Effector memory CD8-positive, alpha-beta T cell (primary cell): ENCODE measurements at places on chromosomes 13 and 19.

DNA sequence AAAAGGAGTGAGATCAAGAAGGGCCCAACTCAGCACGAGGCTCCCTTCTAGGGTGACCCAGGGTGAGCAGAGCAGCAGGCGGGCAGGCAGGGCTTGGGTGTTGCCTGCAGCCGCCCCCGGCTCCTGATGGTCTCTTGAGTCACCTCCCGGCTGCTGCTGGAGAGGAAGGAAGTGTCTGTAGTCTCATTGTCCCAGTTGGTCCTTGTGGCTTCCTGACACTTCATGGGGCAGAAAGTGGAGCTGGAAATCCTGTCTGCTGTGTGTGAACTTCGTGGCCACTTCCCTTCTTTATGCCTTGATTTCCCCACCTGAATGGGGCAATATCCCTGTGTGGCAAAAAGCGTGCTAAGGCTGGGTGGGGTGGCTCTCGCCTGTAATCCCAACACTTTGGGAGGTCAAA lies 2.5 kb downstream of the MAP1S start:
- no peak for DNase-seq

DNA sequence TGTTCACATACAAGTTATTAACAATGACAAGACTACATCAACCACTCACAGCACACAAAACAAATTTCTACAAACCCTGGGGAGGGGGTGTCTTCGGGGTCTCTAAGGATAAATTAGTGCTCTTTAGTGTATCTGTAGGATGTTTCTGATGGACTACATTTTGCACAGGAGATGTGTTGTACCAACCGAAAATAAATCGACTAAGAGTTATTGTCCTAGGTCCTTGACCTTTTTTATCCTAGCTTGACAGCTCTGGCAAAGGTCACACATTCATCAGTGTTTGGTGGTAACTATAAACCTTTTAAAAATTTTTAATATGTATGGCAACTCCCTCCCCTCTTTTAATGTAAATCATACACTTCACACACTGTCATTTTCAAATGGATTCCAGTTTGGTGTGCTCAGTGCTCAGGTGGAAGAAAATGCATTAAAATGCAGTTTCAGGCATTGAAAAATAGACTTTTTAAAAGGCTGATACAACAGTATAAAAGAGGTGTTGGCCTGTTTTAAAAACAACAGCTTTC lies 7.7 kb downstream of the ZIC5 start:
- DNase-seq: no peak

DNA sequence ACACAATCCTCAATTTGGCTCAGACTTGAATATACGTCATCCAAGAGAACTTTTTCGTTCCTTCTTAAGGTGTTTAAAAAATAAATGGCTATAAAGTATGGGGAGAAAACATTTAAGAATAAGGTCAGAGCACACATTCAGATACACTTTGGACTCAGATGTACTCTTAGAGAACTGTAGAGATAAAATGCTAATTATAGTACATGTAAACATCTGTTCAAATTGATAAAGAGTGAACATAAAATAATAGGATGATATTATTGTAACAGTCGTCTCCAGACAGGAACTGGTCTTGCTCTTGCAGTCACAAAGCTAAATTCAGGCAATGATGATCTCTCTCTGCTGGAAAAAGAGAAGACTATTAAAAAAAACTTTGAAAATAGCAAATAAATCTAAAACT lies 91.4 kb downstream of the RBM26 start:
- DNase-seq: no peak

DNA sequence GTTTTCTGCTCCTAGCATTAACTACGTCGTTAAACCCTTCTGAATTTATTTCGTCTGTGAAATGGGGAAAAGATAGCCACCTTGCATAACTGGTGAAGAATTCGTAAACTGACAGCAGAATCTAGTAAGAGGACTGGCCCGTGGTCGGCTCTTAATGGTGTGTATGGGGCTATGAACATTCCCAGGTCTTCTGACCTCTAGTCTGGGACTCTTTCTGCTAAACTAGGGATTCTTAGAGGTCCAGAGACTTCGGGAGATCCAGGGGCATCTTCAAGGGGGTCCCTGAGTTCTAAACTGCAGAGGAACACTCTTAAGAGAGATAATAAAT lies 231.1 kb upstream of the SERP2 start:
- DNase-seq: no peak

- DNase-seq: no peak
Measured at GRCh38 chr13:79659121-79659521, 178.2 kb downstream of the NDFIP2 start.

DNA sequence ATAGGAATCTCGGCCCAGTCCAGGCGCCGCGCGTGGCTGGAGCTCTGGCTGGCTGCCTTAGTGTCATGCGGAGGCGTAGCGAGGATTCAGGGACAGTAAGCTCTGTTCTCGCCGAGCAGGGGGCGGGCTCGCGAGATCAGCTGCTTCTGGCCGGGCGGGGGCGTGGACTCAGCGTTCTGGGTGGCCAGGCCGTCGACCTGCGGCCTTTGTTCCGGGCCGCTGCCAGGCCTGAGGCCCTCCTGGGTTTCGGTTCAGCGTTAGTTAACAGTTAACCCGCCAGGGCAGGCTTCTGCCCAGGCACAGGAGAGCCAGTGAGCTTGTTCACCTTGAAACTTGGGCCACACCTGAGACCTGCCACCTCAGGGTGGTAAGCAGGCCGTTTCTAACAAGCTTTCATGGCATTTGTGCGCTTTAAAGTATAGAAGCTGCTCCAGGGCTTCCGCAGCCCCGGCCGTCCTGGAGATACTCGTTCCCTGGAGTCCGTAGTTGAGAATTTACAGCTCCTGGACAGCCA lies 332.2 kb upstream of the SGCG start:
- no peak for DNase-seq

DNA sequence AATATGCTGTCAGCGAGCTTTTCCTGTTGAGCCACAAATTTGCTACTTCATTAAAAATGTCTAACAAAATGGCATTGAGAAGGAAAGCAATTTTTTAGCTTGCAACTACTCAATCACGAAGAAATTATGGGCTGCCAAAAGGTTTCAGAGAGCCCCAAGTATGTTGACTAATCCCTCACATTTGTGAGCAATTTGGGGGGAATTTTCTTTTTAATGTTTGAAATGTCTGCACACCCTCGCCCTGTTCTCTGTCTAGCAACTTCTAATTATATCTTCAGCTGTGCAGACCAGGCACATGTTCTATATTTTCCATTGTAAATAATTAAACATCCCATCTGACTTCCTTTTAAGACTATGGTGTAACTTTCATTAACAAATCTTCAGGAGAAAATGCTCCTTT lies 192.9 kb downstream of the DCT start:
- no peak for DNase-seq
